Stimulated activated CD4-positive, alpha-beta T cell treated with anti-CD3 and anti-CD28 coated beads, TNF-alpha, amount 100 ng/mL, for 48 hours (primary cell): ENCODE measurements at places on chromosomes 3 and 15.

- no peak for DNase-seq
Observed at GRCh38 chr3:44865272-44866035, 3.7 kb downstream of the TMEM42 start.

- DNase-seq, result no peak
Observed at GRCh38 chr3:69671082-69671952, 67.9 kb upstream of the MITF start.

- no peak for DNase-seq
Observed at GRCh38 chr3:12724794-12725193, 34.3 kb downstream of the TMEM40 start.

- DNase-seq, result no peak
Observed at GRCh38 chr3:42195879-42196330, 70.1 kb downstream of the CCK start.

DNA sequence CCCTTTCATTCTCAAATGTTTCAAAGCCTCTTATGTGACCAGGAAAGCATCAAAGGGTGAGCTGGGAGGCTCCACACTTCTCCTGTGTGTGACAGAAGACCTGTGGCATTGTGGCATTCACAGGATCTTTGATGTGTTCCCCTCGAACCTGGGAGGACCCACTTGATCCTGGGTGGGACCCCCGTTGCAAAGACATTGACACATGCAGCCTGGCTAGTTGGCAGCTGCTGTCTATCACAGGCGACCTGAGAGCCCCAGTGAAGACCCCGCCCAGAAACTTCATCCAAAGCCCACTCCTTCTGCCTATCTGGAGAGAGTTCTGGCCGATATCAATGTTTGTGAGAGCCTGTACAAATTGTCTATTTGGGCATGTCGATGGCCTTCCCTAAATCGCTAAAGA is 140.4 kb upstream of the ATP2B2 start:
- DNase-seq, result no peak

DNA sequence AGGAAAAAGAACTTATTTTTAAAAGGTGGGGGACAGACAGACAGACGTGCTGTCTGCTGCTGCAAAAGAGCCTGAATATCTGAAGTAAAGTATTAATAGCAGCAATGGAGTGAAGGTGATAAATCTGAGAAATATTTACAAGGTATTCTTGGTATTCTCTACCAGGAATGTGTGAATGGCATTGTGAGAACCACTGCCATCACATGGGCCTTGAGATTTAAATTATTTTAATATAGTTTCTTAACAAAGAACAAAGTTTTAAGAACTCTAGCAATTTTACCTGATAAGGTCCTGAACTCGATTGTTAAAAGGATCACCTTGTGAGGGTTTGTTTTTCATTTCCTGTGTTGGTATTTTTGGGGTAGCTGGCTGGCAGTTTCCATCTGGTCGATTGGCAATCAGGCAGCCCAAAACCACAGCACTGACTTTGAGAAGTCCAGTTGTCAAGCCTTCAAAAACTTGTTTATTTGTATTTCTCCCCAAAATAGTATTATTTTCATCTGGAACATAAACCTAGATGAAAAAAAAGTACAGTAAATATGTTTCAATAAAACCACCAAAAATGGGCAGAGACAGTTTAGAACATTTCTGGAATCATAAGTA is 97.3 kb downstream of the ISL2 start:
- DNase-seq, result no peak

GRCh38 chr15:60362321-60363086 is 35.3 kb downstream of the ANXA2 start:
- DNase-seq, result peak; percentile 61

- DNase-seq, result no peak
Observed at GRCh38 chr3:37863949-37864822, 2.5 kb downstream of the CTDSPL start.

DNA sequence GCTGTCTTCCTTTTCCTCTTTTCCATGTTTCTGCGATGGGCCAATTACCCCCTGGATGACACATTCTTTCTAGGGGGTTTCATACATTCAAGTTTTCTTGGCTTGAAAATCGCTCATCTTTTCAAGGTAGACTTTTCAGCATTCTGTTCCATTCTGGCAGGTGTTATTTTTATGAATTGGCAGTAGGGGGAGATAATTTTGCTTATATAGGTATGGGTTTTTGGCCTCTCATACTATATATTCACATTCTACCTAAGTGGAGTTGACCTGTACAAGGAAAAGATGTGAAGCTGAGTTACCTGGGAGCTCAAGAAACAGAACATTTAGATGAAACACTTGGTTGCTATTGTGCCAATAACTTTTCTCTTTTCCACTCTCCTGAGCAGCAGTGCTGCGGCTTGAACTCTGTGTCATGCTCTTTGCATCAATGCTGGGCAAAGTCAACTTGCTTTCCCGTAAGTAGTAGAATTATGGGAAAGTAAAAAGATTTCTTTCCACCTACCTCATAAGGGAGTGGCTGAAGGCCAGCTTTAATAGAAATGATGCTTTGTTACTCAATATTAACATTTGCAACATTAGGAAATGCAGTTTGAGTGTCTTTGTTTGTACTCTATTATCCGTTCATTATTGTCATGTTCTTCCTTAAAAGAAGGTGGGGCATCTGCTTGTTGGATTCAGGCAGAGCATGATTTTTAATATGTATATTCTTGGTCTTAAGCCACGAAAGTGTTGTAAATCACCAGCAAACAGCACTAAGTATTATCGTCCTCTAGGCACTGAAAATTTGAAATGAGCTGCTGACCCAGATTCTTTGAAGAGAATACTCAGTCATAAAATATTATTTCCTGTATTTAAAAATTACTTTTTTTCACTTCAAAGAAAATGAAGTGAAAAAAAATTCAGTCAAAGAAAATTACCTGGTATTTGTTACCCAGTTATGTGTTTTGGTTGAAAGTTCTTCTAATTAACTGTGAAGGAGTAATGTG is 27.7 kb upstream of the MFSD1 start:
- no peak for DNase-seq

GRCh38 chr15:35166730-35167359 is 81.8 kb upstream of the NANOGP8 start:
- no peak for DNase-seq

GRCh38 chr3:98246142-98246541 is 17.9 kb upstream of the OR5H6 start:
- DNase-seq, result no peak

DNA sequence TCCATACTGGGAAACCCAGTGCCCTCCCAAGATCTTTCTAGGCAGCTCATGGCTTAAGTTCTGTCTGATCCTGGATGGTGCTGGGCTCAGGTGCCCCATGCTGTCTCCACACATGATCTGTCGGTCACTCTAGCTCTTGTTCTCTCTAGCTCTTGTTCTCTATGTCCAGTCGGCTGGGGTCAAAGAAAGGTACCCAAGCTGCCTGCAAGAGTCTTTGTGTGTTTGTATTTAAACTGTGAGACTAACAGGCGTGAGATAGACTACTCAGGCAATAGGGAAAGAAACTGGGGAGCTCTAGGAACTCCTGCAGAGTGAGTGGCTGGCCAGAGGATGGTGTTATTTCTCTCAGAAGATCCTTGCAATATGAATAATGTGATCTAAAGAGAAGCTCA is 40.2 kb downstream of the GPR156 start:
- no peak for DNase-seq

DNA sequence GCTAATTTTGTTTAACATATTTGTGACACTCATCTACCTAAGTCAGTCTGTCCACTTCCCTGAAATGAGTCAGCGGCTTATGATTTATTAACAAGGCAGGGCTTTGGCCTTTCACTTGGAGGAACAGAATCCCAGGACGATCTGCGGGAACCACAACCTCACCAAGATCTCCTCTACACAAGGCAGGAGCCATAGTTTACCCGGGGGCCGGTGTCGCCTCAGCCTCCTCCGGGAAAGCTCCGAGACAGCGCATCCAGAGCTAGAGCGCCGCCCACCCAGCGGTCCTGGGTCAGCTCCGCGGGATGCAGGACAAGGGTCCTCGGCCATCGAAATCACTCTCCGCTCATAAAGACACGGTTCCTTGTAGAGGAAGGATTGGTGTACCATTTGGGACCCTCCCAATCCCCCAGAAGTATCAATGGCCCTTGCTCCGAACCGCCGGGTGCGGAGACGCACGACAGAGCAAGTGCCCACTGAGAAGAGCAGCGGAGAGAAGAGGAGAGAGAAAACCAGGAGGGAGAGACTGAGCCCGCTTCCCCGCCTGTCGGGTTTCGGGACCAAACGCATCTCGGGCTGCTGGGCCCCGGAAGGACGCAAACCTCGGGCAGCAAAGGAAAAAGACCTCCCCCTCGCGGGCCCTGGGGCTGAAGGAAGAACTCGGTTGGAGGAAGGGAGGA is 13.1 kb upstream of the ALCAM start:
- no peak for DNase-seq

DNA sequence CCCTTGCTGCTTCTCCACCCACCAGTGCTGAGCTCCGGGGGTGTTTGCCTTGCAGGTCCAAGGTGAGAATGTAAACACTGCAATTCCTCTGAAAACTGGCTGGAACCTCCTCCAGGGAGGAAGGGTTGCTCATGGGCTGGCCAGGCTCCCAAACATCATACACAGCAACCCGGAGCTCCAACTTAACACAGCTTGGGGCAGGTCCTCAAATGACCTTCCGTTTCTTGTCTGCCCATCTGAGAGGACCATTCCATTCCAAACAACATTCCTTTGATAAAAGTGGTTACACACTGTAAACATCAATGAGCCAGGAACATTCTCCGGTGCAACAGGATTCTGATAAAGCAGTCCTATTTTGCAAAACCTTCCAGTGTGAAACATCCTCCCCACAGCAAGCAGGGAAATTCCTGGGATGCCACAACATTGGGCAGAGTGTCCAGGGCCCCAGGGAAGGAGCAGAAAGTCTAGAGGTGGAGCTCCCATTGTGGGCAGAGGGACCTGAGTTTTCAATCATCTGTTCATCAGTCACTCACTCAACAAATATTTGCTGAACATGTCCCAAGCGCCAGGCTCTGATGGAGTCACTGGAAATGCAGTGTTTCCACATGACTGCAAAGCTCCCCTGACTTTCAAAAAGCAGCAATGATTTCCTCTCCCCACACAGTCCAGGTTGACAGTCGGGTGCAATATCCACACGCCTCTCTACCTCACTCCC is 7.3 kb upstream of the HEG1 start:
- no peak for DNase-seq

DNA sequence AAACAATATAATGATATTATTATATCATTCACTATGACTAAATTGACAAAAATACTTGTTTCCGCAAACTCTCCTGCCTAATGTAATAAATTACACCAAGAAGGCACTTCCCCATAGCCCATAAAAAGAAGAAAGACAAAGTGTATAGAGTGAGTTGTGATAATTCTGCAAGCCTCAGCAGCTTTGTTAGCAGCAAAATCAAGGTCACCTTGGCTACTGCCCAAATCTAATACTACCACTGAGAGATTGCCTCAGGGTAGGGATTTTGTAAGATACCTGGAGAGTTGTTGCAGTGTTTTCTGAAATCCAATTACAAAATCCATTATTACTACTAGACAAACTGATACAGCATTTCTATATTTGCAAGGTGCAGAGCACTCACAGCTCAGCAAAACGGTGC is 503.5 kb downstream of the FGF12 start:
- DNase-seq, result no peak

DNA sequence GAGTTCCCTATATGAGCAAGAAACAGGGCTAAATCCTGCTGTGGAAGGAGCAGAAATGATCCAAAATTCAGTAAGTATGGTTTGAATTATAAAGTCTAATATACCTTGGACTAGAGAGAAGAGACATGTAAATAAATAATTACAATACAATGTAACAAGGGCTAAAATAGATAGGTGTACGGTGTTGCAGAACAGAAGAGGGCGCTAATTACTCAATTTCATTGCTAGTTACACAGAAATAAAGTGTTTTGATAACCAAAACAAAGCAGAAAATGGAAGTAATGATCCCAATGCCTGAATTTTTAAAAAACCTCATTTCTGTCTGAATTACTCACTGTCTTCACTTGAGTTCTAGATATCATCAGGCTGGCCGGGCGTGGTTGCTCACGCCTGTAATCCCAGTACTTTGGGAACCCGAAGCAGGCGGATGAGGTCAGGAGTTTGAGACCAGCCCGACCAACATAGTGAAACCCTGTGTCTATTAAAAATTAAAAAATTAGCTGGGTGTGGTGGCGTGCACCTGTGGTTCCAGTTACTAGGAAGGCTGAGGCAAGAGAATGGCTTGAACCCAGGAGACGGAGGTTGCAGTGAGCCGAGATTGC is 8.3 kb upstream of the PLCH1 start:
- DNase-seq, result no peak

- no peak for DNase-seq
Observed at GRCh38 chr3:61595288-61595687, 33.9 kb downstream of the PTPRG start.

DNA sequence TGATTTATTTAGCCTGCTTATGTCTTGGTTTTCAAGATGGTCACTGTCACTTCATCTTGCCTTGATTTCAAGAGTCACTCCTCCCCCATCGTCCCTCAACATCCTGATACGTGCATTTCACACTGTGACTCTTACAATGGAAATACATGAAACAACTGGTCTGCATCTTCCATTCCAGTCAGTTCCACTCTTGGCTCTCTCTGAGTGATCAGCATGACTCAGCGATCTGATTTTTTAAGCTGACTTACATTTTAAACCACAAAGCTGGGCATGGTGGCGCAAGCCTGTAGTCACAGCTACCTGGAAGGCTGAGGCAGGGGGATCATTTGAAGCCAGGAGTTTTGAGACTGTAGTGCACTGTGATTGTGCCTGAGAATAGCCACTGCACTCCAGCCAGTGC is 271.2 kb upstream of the ROPN1 start:
- DNase-seq, result no peak

DNA sequence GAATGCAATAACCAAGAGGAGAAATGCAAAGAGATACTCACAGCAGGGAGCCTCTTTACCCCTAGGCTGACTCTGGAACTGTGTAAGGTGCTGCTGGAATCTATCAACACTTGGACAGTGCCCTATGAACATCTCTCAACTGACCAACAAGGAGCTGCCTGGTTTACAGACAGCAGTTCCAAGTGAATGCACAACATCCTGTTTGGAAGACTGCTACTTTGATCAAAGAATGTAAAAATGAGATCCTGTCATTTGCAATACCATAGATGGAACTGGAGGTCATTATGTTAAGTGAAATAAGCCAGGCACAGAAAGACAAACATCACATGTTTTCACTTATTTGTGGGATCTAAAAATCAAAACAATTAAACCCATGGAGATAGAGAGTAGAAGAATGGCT is 136.3 kb downstream of the IMPG2 start:
- no peak for DNase-seq

GRCh38 chr3:71001303-71001830 is 582.2 kb downstream of the FOXP1 start:
- DNase-seq, result no peak

DNA sequence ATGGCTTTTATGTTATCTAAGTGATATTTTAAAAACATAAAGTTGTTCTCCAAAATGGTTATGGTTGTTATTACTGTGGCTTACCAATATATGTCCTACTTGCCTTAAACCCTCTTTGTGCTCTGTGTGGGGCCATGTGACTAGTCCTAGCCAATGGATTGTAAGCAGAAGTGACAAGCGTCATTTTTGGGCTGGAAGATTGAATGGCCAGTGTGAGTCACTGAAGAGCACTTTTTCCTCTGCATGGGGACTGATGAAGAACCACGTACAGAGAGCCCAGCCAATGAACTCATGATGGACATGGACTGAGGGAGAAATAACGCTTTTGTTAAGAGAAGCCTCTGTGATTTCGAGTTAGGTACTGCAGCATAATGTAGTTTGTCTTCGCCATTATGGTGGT is 332.7 kb downstream of the EDEM1 start:
- DNase-seq, result no peak

- no peak for DNase-seq
Observed at GRCh38 chr15:70416829-70417228, 319.1 kb upstream of the TLE3 start.
